ENCODE measurements at places on chromosomes 2 and 18.

- DNase-seq = no peak
Observed at GRCh38 chr2:221571551-221572218, 419 bp downstream of the EPHA4 start.

DNA sequence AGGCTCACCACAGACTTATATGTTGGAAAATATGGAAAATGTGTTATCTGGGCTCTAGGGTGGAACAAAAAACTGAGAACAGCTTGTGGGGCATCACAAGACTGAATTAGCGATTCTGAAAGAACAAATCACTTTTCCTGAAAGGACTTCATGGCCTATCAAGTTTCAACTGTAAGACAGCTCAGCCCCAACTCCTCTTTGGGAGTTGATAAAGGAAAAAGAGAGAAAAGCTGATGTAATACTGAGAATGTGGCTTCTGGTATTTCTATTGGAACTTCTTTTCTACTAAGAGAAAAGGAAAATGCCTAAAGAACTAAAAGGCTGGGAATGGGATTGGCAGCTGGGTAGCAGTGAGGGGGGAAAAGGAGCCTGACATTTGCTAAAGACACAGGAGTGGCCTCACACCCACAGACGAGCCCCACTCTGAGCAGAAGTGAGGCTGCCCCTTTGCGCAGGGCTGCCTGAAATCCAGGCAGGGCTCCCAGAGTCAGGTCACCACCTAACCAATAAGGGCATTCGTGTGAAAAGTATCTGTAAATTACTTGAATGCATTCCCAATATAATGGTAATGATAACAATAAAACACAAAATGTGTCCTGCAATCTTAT, 75.6 kb downstream of the LRP2 start:
- DNase-seq = no peak

DNA sequence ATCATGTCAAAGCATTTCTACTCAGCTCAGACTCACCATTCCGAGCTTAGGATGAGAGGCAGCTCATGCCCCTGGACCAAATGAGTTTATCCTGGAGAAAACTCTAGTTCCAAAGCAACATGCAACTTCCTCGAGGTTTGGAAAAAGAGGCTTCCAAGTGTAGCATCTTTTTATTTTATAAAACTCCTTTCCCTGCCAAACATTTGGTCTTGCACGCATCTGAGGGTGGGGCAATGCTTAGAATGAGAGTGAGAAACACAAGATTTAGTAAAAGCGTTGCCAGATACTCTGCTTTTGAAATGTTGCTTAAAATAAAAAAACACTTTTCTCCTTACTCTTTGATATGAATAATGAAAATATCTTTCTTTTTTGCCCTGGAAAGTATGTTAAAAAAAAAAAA, 151.5 kb downstream of the NCKAP5 start:
- no peak for DNase-seq

GRCh38 chr2:96095116-96095636, 21.2 kb downstream of the ADRA2B start:
- DNase-seq = no peak

- DNase-seq = no peak
Observed at GRCh38 chr2:150716186-150716585, 228.7 kb upstream of the RND3 start.

DNA sequence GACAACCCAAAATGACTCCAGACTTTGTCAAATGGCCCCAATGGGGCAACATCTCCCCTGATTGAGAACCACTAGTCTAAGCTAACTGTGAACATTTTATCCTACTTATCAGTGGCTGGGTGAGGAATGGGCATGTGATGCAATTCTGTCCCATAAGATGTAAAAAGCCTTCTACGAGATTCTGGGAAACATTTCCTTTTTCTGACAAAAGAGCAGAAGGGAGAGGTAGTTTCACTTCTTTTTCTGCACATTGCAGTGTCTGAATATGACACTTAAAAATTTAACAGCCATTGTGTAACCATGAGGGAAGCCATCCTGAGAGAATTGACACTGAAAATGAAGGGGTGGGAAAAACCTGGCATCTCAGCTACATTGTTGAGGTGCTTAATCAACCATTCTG, 17.3 kb upstream of the MARCHF4 start:
- no peak for DNase-seq

DNA sequence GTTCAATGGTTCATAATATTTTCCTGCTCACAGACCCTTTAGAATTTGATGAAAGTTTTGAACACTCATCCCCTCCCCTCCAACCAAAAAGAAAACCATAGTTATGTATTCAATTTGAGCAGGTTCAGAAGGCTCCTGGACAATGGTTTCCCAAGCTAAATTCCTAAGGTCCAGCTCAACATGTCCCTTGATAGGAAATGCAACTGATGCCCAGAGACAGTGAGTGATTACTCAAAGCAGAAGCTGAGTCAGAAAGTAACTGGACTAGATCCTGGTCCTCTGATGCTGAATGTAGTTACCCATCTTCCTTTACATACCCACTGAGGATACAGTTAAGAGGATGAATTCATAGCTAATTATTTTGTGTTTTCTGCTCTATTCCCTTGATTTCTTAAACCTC, 218.9 kb upstream of the NCKAP5 start:
- no peak for DNase-seq

DNA sequence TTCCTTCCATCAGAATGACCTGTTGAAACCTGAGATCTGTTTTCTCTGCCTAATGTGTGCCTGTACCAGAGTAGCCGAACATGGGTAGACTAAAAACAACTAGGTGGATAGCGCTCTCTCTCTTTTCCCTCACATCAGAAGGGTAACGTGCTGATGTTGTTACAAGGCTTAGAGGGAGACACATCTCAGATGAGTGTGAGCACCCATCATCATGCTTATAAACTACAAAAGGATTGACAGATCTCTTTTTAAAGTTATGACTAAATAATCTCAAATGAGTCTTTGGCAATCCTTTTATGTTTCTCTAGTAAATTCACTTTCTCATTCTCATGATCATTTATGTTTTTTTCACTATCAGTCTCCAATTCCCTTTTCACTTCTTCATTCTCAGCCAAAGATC, 75.5 kb upstream of the CCDC141 start:
- no peak for DNase-seq

DNA sequence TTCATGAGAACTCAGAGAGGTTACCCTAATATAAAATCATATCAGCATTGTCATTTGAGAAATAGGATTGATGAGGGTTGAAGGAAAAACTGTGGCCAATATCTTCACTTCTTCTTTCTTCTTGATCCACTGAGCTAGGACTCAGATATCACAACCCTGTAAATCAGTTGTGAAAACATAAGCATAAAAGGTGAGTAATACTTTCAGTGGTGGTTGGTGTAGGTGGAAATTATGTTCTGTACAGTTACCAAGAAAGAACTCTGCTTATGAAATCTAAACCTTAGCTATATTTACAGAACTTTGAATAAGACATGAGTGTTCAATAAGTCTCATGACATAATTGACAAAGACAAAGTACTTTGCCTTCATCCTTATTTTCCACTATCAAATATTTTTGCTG, 56.3 kb downstream of the PAX3 start:
- no peak for DNase-seq

GRCh38 chr2:120914839-120915521, 179.3 kb downstream of the GLI2 start:
- DNase-seq = no peak

DNA sequence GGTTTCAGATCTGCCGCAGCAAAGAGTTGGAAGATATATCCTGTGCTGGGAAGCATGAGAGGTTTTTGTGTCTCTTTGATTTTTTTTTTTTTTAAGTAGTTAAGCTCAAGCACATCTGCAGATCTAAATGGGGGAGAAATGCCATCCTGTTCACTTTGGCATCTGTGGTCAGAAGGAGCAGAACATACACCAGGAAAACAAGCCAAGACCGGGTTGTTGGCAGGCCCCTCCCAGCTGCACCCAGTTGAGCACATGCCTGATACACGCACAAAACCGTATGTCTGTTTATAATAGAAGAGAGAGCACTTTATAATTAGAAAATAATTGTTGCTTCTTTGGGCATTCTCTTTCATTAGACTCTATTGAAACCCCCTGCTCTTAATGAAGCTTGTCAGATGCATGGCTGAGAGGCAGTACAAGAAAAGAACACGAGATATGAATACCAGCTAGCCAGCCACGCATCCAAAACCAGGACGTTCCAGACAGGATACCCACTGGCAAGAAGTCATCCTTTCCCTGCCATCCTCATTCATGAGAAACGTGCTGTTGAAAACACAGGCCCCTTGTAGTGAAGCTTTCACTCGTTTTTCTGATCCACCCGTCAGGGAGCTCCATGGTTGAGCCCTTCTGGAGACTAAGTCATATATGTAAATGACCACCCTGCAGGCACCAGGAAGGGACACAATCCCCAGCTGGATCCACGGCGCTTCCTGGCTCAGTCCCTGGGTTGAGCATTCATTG, 152.2 kb downstream of the ALPK2 start:
- DNase-seq = no peak

DNA sequence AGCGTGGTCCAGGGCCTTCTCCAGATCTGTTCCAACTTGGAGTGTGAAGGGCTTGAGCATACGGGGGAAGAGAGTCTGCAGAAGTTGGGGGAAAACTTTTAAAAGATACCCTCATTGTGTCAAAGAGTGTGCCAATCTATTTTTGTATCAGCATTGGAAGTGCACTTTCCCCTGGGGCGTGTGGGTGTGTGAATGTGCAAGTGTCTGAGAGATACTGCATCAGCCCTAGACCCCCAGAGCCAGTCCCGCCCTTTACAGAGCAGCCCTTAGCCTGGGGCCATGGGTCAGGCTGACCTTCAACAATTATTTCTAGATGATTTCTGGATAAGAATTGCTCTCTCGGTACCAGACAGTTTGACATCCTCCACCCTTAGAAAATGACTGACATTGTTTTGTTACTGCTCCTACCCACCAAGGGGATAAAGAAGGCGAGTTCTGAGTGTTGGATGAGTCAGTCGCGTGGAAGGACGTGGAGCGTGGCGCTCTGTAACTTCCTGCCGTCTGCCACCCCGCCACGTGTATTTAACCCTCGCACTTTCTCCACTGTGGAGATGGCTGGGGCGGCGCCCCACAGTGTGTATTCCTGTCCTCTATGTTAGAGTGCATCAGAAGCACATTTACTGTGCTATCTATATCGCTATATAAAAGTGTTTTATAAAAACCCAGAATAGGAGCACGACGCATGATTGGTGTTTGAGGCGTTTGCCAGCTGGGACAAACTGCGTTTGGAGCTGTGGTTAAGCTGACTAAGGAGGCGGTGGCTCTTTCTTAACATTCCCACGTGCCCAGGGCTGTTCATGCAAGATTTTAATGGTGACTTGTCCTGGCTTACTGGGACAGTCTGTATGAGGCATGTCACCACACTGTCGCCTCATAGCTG, 122.6 kb downstream of the CABLES1 start:
- DNase-seq = no peak

DNA sequence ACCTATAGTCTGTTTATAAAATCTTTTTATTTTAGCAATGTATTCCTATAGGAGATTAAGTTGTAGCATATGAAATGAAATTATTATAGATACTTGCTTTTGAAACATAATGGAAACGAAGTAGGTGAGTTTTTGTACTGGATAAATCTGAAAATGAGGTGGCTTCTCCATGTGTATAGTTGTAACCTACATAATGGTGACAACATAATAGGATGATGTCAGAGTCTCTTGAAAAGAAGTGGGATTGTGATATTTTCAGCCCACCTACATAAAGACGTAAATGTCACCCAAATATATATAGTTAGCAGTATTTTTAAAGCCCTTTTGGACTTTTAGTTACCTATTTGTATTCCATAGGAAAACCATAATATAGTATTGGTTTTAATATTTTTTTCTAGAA, 34.8 kb downstream of the FAM171B start:
- DNase-seq = no peak

DNA sequence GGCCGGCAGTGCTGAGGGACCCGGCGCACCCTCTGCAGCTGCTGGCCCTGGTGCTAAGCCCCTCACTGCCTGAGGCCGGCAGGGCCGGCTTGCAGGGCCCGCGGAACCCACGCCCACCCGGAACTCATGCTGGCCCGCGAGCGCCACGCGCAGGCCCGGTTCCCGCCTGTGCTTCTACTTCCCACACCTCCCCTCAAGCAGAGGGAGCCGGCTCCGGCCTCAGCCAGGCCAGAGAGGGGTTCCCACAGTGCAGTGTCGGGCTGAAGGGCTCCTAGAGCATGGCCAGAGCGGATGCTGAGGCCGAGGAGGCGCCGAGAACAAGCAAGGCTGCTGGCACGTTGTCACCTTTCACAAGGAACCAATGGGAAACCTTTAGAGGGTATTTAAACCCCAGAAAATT, 36.8 kb upstream of the ZNF532 start:
- DNase-seq = no peak

DNA sequence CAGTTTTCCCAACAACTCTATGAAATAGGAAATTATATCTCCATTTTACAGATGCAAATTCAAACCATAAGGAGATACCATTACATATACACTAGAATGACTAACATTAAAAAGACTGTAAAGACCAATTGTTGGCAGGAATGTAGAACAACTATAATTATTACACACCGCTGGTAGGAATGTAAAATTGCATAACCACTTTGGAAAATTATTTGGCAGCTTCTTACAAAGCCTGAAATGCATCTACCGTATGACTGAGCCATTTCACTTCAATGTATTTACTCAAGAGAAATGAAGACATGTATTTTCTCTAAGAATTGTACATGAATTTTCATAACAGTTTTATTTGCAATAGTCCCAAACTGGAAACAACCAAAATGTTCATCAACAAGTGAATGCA, 189.1 kb upstream of the BCL2L11 start:
- no peak for DNase-seq

- DNase-seq = no peak
Observed at GRCh38 chr2:30476636-30477035, 29.6 kb downstream of the LCLAT1 start.

GRCh38 chr2:218031771-218032257, 29.0 kb upstream of the TNS1 start:
- DNase-seq = no peak

DNA sequence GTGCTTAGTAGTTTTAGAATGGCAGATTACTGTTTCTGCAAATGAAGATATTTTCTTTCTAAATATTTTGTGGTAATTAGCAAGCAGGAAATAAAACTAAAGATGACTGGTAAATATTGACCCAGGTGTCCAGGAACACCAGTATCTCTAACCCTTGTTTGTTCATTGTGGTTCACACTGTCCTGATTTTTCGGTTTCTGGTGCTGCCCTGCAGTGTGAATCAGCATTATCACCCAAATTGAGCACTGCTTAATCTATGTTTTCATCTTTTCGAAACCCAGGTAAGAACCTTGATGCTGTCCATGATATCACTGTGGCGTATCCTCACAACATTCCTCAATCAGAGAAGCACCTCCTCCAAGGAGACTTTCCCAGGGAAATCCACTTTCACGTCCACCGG, 167.4 kb downstream of the CAPN13 start:
- DNase-seq = no peak

DNA sequence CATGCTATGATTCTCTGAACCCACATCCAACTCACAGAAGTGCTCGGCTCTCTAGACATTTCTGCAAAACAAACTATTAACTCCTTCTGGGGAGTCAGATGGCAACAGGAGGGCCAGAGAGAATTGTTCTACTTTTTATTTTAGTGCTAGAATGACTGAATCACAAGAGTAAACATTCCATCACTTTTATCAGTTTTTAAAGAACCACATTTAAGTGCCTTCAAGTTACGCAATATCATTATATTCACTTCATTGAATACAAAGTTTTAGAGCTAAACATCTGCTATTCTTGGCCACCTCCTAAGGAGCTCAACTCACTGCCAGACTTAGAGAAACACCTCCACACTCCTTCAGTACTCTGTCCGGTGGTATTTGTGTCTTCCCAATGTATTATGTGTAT, 22.4 kb downstream of the B4GALT6 start:
- no peak for DNase-seq

GRCh38 chr2:24026233-24026632, 16.3 kb downstream of the MFSD2B start:
- no peak for DNase-seq

All from stimulated activated CD8-positive, alpha-beta memory T cell treated with anti-CD3 and anti-CD28 coated beads, Interleukin-4, amount 100 ng/mL, for 1 hour (primary cell).